Thyroid gland (tissue), 4 donors: ENCODE measurements at places on chromosomes 1 and 21. TPM values are rescaled to one million over a fixed set of nuclear protein-coding genes. Genes with fewer than 3 reads are reported as not detected.

The TEX38 gene
- total RNA-seq, result not detected

The B3GALT5 gene
- total RNA-seq, result 6.3 TPM

GRCh38 chr1:80064524-80064923 is 1058.0 kb upstream of the ADGRL4 start:
- no peak for DNase-seq

- no peak for DNase-seq
These were observed 251.7 kb downstream of the BRINP3 start for GRCh38 chr1:190226006-190226405.

The TSPAN1 gene
- total RNA-seq, result 61.2 TPM

- DNase-seq, result no peak
These were observed 45.2 kb downstream of the PRDM16 start for GRCh38 chr1:3114131-3114744.

The SEMA4A gene
- 21.5 TPM for total RNA-seq

The CEPT1 gene
- total RNA-seq, result 32.2 TPM

The SLC44A5 gene
- total RNA-seq, result 1.6 TPM

DNA sequence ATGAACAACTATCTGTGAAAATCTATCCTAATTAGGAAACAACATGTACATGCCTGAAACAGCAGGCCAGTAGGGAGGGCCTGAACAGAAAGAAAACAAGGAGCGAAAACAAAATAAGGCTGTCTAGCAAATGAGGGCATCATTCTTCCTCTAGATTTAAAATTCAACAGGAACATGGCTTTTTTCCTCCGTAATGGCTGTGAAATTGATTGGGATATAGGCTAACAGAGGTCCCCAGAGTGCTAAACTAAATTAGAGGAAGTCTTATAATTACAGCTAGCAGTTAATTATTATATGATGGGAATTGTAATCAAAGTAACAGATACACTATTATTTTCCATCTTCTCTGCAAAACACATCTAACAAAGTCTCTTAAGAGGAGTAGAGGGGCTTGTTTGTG is 51.7 kb upstream of the TIAM1 start:
- DNase-seq, result no peak

The RGS13 gene
- total RNA-seq, result not detected

DNA sequence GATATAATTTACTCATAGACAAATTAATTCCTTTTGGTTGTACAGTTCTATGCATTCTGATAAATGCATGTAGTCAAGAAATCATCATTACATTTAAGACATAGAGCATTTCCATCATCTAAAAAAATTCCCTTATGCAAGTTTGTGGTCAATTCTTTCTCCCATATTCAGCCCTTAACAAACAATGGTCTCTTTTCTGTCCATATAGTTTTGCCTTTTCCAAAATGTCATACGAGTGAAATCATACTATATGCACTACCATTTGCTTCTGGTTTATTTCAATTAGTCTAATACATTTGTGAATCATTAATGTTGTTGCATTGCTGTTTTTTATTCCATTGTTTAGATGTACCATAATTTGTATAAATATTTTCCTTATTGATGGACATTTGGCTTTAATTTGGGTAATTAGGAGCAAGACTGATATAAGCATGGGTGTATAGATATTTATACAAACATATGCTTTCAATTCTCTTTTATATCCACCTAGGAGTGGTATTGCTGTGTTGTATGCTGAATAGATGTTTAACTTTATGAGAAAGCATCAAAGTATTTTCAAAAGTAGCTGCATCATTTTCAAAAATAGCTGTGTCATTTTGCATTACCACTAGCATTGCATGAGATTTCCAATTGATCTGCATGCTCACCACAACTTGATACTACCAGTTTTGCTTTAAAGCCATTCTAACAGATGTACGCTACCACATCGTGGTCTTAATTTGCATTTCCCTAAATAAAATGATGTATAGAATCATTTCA is 397.0 kb upstream of the ADAMTS5 start:
- no peak for DNase-seq

DNA sequence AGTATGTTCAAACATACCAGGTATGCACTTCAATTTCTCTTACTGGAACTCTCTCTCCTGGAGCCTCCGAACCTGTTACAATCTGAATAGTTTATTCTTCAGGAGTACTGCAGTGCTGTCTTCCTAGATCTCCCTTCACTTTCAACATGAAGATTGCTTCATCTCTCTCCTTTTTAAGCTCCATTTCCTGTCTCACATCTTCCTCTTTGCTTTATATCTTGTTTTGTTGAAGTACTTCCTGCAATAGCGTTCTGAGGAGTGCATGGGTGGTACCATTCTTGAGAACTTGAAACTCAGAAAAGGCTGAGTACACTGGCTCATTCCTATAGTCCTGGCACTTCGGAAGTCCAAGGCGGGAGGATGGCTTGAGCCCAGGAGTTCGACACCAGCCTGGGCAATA is 15.7 kb upstream of the C1orf146 start:
- DNase-seq, result no peak

DNA sequence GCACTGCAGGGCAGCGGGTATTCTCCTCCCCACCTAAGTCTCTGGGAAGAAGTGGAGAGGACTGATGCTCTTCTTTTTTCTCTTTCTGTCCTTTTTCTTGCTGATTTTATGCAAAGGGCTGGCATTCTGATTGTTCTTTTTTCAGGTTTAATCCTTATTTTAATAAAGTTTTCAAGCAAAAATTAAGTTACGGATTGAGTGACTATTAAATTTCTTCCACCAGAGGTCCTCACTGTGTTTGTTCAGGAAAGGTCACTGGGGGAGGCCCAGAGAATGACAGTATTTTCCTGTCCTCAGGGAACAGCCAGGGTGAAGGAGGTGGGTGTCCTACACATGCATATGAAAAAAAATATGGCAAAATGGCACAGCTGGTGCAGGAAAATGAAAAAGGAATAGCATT is 4.4 kb upstream of the ELF3 start:
- no peak for DNase-seq

DNA sequence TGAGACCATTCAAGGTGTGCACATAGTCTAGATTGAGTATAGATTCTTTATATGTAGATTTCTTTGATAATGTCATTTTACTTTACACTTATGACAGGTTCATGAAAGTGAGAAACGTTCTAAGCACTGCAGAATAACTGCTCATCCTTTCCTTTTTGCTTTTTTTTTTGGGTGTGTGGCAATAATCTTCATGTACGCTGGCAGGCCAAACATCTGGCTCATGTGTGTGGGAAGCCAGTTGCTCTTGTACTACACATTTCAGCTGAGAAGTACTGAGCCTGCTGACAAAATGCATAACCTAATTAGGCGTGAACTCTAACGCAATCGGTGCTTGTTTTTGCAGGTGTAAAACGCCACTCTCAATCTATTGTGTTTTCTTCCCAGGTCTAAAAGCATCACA is 350.8 kb upstream of the KAZN start:
- DNase-seq, result no peak

The PEA15 gene
- 48.0 TPM for total RNA-seq

The ZMYND12 gene
- 6.5 TPM for total RNA-seq

The GLIS1 gene
- 0.29 TPM for total RNA-seq

- no peak for DNase-seq
These were observed 4.3 kb downstream of the TCHH start for GRCh38 chr1:152110860-152111514.

The ASCL5 gene
- not detected for total RNA-seq

The FABP3 gene
- total RNA-seq, result 5.4 TPM

The GNG4 gene
- not detected for total RNA-seq

The DHX9 gene
- total RNA-seq, result 172 TPM

- no peak for DNase-seq
These were observed 84.3 kb downstream of the CAPZB start for GRCh38 chr1:19400875-19401534.

The FAM151A gene
- not detected for total RNA-seq

GRCh38 chr21:14321042-14321441 is 61.9 kb downstream of the HSPA13 start:
- DNase-seq, result no peak

- DNase-seq, result peak; percentile 41
These were observed 69.0 kb upstream of the KAZN start for GRCh38 chr1:14529475-14529874.

The LCE1B gene
- not detected for total RNA-seq

GRCh38 chr1:168121401-168122011 is 15.2 kb downstream of the GPR161 start:
- DNase-seq, result peak; percentile 50

GRCh38 chr1:230125640-230126528 is 58.8 kb downstream of the GALNT2 start:
- DNase-seq, result no peak

DNA sequence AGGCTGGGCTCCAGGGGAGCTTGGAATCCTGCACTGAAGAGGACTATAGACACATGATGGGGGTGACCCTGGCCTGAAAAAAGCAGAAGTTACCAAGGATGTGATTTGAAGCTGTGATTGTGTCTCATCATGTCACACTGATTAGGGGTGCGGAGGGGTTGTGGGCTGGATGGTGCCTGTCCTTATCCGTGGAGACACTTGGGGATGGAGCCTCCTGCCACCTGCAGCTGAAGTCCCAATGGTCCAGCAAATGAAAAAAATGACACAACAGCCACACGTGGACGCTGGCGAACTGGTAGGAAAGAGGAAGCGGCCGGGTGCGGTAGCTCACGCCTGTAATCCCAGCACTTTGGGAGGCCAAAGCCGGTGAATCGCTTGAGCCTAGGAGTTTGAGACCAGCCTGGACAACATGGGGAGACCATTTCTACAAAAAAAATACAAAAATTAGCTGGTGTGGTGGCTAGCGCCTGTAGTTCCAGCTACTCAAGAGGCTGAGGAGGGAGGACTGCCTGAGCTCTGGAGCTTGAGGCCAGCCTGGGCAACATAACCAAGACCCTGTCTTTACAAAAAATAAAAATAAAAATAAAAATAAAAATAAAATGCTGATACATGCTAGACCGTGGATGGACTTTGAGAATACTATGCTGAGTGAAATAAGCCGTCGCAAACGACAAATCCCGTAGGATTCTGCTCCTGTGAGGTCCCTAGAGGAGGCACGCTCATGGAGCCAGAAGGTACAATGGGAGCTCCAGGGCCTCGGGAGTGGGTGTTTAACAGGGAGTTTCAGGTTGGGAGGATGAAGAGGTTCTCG is 838 bp upstream of the IBA57 start:
- no peak for DNase-seq

DNA sequence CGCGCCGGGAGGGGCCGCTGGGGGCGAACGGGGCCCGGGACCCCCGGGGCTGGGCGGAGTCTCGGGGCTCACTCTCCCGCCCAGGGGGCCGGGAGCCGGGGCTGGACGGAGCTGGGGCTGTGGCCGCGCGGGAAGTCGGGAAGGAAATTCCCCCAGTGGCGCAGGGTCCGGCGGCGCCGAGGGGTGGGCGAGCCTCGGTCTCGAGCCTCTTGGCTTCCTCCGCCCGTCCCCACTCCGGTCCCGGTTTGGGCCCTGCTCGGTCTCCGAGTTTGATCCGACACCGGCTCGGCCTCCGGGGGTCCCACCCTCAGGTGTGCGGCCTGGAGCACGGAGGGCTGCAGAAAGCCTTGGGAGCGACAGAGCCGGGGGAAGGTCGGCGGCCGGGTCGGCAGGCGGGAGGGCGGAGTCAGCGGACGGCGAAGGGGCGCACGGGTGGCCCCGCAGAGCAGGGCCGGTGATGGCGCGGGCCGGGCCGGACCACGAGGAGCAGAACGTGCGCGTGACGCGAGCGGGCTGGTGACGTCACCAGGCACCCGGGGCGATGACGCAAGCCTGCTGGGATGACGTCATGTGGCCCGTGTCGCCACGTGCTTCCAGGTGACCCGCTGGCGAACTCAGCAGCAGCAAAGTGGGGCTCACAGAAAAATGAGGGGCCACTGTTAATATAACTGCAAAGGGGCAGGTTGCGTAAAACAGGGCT is 610 bp upstream of the HES4 start:
- peak; percentile 61 for DNase-seq

DNA sequence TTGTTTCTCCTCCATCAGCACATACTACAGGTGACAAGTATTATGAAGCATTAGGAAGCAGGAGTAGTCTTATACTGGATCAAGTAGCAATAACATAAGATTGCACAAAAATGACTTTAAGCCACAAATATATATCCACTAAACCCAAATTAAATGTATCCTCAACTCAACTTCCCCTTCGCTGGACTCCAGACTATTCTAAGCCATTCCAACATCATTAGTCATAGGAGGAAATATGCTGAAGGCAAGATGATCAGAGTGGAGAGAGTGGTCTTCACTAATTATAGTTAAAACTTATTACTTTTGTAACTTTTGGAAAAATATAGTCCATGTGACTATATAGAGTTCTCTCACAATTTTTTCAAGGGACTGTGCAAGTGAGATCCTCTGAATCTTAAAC is 390.7 kb upstream of the ZP4 start:
- DNase-seq, result no peak

- DNase-seq, result peak; percentile 61
These were observed 115.9 kb downstream of the HIVEP3 start for GRCh38 chr1:41802532-41803501.

GRCh38 chr1:119605686-119606085 is 42.4 kb downstream of the ZNF697 start:
- DNase-seq, result no peak
